ENCODE measurements at places on chromosomes 1 and 21. TPM values are rescaled to one million over a fixed set of nuclear protein-coding genes. Genes with fewer than 3 reads are reported as not detected.

Gene ACKR1
- total RNA-seq: not detected

Gene KCNA3
- total RNA-seq: not detected

GRCh38 chr1:52424231-52424636 lies 19.8 kb downstream of the PRPF38A start:
- no peak for DNase-seq

GRCh38 chr21:35940074-35940927 lies 120.0 kb downstream of the SETD4 start:
- peak; percentile 74 for DNase-seq

Gene MAP10
- total RNA-seq: 2.4 TPM

Gene HTR6
- not detected for total RNA-seq

- DNase-seq: no peak
Measured at GRCh38 chr1:29973406-29973805, 737.1 kb downstream of the PTPRU start.

DNA sequence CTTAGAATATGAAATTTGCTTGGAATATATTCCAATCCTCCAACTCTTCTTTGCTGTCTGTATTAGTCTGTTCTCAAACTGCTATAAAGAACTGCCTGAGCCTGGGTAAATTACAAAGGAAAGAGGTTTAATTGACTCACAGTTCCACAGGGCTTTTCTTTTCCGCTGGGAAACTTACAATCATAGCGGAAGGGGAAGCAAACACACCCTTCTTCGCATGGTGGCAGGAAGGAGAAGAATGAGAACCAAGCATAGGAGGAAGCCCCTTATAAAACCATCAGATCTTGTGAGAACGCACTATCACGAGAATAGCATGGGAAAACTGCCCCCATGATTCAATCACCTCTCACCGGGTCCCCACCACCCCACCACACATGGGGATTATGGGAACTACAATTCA lies 14.8 kb downstream of the CENPF start:
- no peak for DNase-seq

DNA sequence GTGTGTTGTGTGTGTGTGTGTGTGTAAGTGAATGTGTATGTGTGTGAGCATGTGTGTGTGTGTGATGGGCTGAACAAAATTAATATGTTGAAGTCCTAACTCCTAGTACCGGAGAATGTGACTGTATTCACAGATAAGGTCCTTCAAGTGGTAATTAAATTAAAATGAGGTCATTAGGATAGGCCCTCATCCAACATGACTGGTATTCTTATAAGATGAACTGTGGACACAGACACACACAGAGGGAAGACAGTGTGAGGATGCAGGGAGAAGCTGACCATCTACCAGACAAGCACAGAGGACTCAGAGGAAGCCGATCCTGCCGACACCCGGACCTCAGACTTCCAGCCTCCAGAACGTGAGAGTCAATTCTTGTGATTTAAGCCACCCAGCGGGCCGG lies 91.2 kb upstream of the PGBD5 start:
- DNase-seq: no peak

- no peak for DNase-seq
Measured at GRCh38 chr1:205020466-205020865, 22.5 kb upstream of the CNTN2 start.

DNA sequence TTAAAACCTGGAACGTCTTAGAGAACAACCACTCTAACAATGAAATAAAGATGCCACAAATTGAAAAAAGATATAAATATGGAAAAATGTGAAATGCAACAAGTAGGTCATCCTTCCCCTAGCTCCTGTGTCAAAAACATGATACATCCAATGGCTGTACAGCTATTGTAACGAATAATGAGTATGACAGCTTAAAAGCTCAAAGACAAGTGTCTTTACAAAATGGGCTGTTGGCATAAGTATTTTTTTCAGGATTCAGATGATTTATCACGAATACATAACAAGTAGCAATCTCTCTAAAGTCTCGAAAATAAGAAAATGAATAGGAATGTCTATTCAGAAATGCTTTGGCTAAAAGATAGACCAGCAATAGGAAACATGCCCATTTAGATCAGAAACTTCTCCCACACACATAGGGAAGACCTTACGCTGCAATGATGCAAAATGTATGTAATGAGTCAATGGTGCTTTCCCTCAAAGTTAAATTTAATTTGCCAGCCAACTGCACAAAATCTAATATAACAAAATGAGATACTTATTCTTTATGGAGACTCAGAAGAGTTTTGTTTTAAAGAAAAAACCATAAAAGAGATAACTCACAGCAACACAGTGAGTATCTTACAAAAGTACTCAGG lies 8.3 kb downstream of the TGFBR3 start:
- DNase-seq: no peak

DNA sequence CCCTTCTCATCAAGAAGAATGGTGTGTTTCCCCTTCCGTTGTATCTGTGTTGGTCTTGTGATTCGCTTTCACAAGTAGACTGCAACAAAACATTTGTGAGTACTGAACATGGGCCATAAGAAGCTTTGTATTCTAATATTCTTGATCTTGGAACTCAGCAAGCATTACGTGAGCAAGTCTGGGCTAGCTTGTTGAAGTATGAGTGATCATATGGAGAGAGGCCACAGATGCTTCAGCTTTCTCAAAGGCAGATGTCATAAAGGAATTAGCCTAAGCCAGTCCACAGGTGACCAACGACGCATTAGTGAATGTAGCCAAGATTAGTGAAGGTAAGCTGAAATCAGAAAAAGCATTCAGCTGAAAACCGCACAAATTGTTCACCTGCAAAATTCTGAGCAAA lies 609.6 kb upstream of the NEGR1 start:
- DNase-seq: peak; percentile 15

DNA sequence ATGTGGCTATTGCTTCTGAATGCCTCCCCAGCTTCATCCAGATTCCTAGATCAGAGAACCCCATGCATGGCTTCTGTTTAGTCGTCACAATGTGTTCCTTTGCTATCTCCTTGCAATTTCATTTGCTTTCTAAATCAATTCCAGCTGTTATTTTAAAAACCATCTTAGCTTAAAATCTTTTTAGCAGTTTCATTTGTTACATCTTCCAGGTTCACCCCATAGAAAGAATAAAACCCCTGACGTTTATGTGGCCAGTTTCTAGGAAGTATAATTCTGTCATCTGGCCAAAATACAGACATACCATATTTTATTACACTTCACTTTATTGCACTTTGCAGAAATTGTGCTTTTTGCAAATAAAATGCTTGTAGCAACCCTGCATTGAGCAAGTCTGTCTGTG lies 278.4 kb downstream of the PTPRC start:
- DNase-seq: no peak

DNA sequence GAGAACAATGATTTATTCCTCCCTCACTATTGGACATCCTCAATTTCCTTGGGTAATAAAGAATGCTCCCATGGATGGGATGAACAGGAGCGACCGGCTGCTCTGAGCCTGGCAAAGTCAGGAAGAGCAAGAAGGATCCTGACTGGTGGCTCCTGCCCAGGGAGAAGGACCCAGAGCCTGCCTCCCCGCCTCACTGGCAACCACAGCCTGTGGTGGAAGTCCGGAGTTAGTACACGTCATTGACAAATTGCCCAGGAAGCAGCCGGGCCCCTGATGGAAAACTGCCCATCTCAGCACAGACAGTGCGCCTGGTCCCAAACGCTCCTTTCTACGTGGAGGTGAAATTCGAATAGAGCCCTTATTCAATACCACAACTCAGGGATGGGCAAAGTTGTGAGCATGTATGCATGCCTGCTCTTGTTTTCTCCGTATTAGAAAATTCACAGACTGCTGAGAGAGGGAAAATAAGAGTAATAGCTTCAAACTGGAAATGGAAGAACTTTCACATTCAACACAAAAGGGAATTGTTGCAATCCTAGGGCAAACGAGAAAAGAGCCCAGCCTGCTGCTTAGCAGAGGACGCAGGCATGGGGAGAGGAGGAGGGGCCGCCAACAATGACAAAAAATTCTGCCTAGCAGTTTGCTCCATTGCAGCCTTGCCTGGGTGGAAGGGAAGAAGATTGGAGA lies 397.1 kb upstream of the VAMP3 start:
- no peak for DNase-seq

DNA sequence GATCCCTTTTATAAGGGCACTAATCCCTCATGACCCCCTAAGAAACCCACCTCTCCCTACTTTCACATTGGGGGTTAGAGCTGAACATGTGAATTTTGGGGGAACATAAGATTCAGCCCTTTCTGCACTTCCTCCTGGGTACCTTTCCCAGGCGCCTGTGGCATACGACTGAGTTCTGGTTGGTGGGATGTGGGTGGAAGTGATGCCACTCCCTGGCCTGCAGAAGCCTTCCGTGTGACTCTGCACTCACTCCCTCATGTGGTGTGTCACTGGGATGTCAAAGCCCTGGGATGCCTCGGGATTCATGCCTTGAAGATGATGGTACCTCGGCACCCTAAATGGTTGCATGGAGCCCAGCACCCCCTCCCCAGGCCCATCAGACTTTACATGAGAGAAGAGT lies 28.3 kb upstream of the VASH2 start:
- DNase-seq: no peak

GRCh38 chr1:147496571-147497210 lies 44.6 kb upstream of the BCL9 start:
- DNase-seq: peak; percentile 16

Gene PARS2
- total RNA-seq: 5.2 TPM

DNA sequence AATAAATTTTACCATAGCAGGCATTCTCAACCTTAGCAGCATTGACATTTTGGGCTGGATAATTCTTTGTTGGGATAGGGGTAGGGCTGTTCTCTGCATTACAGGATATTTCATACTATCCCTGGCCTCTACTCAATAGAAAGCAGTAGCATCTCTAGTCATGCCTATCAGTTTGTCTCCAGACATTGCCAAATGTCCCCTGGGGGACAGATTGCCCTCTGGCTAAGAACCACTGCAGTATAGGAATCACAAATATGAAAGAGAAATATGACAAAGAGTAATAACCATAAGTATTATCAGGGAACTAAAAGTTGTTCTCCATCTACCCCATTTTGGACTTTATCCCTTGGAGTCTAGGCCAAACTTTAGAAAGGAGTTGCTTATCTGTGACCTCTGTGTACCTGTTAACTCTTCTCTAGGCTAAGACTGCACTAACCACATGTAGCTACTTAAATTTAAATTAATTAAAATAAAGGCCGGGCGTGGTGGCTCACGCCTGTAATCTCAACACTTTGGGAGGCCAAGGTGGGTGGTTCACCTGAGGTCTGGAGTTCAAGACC lies 76.1 kb downstream of the AGO3 start:
- DNase-seq: no peak

Gene OR2T35
- total RNA-seq: not detected

Gene CCDC185
- total RNA-seq: not detected

Gene STRIP1
- 41.2 TPM for total RNA-seq

GRCh38 chr1:149886396-149887195 lies 12.8 kb upstream of the BOLA1 start:
- peak; percentile 99 for DNase-seq

DNA sequence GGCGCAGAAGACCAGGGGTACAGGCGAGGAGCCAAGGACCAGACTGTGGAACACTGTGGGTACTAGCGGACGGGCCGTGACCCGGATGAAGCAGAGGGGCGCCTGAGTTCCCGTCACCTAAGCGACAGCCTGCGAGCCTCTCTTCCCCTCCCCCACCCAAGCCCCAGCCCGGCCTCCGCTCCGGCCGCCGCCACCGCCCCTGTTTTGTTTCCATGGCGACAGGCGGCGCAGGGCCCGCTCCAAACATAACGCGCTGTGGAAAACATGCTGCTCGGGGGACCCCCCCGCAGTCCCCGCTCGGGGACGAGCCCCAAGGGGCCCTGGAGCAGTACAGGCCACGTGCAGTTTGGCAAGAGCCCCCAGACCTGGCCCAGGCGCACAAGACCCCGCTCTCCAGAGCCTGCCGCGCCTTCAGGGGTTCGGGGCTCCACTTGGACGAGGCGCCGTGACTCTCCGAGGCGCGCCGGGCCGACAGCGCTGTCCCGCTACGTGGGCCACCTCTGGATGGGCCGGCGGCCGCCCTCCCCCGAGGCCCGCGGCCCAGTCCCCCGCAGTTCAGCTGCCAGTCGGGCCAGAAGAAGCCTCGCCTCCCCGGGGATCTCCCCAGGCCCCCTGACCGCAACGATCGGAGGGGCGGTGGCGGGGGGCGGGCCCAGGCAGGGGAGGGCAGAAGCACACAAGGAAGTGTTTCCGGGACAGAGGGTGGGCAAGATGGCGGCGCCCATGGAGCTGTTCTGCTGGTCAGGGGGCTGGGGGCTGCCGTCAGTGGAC lies at the start of gene MTX1:
MTX1 (plus strand) TSS at position 155 of the 771 bp plus-strand sequence; CDS start at position 265, 110 bp downstream.
- peak; percentile 80 for DNase-seq

Gene TMEM82
- 0.11 TPM for total RNA-seq

GRCh38 chr1:189357317-189357716 lies 1120.3 kb downstream of the BRINP3 start:
- no peak for DNase-seq

GRCh38 chr1:196609370-196609737 lies 1.1 kb upstream of the KCNT2 start:
- DNase-seq: no peak

GRCh38 chr1:227317523-227318015 lies 723 bp downstream of the CDC42BPA start:
- DNase-seq: peak; percentile 69

DNA sequence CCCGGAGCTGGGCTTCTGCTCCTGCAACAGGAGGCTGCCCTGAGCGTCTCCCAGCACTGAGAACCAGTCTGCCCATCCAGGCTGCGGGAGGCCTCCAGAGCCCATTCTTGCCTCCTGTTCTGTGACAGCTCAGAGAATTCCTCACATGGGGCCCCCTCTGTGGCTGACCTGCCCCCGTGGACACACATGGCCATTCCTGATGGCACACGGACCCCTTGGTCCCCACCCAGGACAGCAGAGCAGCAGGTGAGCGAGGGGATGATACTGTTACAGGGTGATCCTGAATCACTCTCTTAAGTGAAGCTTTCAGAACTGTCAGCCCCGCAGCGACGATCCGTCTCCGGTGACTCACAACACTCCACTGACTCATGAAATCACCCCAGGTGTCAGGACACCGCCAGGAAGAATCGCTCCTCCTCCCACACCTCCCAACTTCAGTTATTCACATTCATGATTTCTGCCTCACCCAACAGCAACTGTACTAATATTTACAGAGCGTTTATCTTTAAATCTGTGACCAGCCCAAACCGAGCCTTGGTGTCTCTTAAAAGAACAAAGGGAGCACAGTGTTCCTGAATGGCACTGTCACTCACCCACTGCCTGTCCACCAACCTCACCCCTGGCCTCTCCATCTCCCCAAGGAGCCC lies 22.5 kb downstream of the CHD5 start:
- peak; percentile 59 for DNase-seq

Gene C1orf56
- 4.7 TPM for total RNA-seq

- DNase-seq: peak; percentile 31
Measured at GRCh38 chr1:19317126-19317910, 5.2 kb downstream of the SLC66A1 start.

DNA sequence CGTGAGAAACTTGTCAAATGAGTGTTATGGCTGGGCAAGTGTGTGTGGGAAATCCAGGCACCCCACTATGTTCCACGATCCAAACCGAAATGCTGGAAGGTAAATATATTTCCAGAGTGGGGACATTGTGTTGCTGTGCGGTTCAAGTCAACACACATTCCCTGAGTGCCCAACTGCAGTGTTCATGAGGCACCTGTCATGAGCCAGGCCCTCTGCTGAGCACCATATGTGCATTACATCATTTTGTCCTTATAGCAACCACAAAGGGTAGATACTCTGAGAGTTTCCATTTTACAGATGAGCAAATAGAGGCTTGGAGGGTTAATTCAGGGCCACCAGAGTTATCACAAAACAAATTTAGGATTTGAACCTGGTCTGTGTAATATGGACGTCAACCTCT lies 59.9 kb upstream of the SOD1 start:
- DNase-seq: no peak

Gene TNFRSF14
- total RNA-seq: 13.1 TPM

Gene OR2L3
- total RNA-seq: not detected

Gene LZIC
- total RNA-seq: 36.8 TPM
